ENCODE measurements at places on chromosomes 16 and 17.

DNA sequence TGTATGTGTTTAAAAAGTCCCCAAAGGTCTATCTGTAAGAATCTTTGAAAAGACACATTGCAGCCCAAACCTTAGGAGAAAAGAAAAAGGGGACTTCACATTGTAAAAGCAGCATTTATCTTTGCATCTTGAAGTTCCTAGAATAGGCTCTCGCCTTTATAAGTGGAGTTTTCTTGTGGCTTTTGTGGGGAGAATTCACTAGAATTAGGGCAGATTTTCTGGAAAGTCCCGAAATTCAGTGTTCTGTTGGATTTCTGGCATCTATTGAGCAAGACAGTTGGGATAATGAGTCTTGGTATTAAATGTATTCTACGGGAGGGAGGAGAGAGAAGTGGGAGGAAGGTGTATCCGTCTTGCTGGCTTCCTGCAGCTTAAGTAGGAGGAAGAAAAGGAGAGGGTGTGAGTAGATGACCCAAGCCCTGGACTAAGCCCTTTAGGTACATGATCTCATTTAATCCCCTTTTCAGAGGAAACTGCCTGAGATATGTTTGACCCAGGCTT is 62.6 kb downstream of the PRKCA start:
- DNase-seq = peak; percentile 59

- DNase-seq = no peak
Measured at GRCh38 chr17:76635039-76635438, 8.5 kb downstream of the ST6GALNAC1 start.

GRCh38 chr17:29039764-29040598 is 3.0 kb upstream of the PIPOX start:
- no peak for DNase-seq

DNA sequence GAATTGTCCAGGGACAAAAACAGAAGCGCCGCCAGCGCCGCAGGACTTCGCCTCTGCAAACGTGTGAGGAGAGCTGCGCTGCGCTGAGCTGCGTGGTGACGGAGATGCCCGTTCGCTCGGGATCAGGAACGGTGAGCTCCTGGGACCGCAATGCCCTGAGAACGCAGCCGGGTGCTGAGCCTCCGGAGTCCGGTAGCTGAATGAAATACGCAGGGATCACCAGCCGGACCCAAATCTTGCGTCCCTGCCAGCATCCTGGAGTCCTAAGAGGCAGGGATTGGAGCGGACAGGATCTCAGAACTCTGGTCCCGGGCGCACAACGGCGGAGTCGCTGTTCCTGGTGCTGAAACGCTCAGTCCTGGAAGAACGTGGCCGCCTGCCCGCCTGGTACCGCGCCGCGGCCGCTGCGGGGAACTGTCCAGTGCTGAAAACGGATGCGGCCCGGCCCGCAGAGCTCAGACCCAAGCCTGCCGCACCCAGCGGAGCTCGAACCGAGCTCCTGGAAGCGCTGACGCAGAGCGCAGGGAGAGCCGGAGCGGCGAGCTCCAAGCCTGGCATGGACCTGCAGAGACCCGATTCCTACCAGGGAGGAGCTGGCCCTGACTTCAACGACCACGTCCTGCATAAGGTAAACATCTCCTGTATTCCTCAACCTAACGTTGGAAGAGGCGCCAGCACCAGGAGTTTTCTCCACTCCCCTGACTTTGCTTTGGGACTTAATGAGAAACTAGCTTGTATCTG is 41.5 kb downstream of the CD300LF start:
- DNase-seq = peak; percentile 95

- no peak for DNase-seq
Measured at GRCh38 chr16:48536614-48537200, 73.3 kb downstream of the N4BP1 start.

- DNase-seq = no peak
Measured at GRCh38 chr16:83004868-83005652, 378.3 kb downstream of the CDH13 start.

DNA sequence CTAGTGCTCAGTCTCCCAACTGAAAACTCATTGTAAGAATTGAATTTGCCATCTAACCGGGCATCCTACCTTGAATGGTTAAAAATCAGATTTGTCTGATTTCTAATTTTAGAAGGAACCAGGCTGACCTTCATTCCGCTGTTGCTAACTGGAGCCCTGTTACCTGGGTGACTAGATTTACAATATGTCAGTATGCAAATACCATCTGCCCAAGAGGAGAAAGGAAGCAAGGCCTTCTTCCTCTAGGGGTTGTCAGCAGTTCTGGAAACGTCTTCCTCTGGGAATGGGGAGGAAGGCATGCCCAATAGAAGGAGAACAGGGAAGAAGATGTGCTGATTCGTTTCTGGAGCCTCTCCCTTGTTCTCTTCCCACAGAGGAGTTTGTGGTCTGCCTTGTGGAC is 137.9 kb downstream of the PITPNC1 start:
- DNase-seq = no peak

DNA sequence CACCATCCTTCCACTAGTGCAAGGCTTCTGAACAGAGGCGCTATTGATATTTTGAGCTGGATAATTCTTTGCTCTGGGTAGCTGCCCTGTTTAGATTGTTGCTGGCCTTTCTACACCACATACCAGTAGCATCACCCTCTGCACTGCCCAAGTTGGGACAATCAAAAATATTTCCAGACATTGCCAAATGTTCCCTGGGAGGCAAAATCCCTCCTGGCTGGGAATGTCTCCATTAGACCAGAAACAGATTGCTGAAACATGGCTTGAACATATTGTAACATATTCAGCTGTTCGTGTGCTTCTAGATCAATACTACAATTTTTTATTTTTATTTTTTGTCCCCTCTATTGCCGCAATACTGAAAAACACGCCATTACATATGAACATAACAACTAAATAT is 174.6 kb downstream of the ABCA8 start:
- DNase-seq = no peak

DNA sequence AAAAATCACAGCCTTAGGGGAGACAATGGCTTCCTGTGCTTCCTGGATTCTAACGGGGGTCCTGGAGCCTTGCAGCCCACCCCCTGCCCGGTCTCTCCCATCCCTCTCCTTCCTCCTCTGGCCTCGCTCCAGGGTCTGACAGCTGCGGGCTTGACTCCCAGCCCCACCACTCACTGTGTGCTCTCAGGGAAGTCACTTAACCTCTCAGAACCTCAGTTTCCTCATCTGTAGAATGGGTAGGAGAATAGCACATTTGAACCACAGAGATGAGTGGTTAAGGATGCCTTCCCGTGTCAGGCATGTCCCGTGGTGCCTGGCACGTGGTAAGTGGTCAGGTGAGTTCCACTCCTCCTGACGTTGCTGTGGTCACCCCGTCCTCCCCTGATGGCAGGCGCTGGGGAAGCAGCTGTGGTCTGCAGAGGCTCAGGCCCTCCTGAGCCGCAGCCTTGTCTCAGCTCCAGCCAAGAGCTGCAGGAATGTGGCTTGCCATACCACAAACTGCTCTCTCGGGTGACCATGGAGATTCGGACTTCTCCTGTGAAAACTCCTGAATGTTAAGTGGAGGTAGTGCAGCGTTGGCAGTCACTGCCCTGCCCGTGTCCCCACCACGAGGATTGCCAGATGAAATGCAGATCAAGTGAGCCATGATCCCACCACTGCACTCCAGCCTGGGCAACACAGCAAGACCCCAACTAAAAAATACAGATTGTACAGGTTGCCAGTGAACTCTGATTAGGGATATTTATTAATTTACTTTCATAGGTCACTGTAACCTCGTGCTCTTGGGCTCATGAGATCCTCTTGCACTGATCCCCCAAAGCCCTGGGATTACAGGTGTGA is 85.7 kb downstream of the NT5M start:
- DNase-seq = no peak

DNA sequence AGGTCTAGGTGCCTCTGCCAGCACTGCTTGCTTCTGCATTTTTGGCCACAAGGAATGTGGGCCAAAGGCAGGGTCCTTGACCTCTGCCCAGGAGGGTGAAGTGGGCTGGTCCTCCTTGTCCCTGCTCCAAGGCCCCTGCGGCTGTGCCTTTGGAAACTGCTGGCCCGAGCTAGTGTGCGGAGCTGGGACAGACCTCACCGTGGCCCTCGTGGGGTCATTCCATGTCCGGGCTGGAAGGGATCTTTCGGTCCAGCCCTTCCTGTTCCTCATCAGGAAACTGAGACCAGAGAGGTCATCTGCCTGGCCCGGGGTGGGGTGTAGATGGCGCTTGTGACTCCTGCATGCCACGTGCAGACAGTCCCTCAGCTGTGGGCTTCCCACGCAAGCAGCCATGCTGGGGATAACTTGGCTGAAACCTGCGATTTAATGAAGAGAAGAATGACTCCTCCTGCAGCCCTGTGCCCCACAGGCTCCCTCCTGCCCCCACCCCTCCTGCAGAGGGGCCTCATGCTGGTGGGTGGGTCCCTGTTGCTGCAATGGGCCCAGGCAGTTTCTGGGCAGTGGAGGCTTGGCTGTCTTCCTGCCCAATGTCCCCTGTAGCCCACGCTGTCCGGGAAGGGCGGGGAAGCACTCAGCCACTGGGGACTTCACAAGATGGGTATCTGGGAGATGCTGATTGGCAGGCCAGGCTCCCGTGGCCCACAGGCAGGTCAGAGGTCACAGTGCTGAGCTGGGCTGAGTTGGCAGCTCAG is 245.2 kb downstream of the SEC14L1 start:
- no peak for DNase-seq

- DNase-seq = no peak
Measured at GRCh38 chr17:76504117-76504516, 2.9 kb upstream of the RHBDF2 start.

- no peak for DNase-seq
Measured at GRCh38 chr16:69848637-69849545, 86.8 kb downstream of the WWP2 start.

DNA sequence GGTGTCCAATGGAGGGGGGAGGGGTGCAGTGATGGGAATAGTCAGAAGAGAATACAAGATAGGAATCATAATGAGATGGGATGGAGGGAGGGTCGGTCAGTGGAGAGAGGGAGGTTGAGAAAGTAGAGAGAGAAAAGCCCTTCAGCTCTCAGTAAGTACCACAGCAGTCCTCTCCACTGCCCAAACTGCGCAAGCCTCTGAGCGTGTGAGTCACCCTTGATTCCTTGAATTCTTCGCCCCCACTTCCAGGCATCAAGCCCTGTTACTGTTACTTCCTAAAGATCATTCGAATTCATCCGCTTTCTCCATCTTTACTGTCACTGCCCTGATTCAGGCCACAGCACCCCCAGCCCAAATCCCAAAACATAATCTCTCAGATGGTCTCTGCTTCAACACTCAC is 2.5 kb downstream of the GUCY2D start:
- DNase-seq = no peak

- no peak for DNase-seq
Measured at GRCh38 chr17:31697838-31698237, 161.2 kb downstream of the COPRS start.

DNA sequence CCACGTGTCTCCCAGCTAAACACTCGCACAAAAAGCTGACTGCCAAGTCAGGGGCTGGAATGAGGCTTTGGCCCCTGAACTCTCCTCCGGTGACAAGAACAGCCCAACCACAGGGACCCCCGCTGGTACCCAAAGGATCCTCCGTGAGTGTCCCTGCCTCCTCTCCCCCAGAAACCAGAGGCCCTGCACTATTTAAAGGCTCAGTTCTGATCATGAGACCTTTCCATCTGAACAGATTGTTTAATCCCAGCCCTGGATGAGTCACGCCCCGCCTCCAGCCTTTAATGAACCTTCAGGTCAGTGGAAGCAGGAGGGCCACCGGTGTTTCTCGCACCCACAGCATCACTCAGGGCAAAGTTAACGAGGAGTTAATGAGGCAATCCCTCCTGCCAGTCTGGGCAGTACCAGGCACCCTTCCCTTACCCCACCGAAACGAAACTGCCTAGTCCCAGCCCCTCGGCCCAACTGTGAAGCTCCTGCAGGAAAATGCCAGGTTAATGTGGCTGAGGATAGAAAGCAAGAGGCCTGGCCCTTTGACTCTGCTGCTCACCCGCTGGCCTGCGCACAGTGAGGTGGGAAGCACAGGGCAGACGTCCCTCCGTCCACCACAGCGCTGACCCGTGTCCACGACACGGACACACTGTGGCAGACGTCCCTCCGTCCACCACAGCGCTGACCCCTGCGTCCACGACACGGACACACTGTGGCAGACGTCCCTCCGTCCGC is 32.4 kb downstream of the TIMM22 start:
- DNase-seq = no peak

DNA sequence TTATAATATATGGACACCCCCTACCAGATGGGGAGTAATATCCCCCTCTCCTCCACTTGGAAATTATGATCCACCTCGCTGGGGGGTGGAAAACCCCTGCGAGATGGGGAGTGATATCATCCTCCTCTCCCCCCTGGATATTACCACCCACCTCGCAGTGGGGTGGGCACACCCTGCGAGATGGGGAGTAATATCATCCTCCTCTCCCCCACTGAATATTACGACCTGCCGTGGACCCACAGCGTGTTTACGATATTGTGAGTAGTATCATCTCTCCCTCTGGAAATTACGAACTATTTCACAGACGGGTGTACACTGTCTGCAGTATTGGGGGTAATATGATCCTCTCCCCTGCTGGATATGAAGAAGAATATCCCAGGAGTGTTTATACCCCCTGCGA is 228.3 kb upstream of the WSCD1 start:
- DNase-seq = no peak

DNA sequence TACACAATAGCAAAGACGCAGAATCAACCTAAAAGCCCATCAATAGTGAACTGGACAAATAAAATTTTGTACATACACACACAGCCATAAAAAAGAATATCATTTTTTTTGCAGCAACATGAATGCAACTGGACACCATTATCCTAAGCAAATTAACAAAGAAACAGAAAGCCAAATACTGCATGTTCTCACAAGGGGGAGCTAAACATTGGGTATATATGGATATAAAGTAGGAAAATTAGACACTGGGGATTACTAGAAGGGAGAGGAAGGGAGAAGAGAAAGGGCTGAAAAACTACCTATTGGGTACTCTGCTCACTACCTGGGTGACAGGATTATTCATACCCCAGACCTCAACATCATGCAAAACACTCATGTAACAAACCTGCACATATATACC is 28.2 kb downstream of the ADAMTS18 start:
- DNase-seq = no peak

DNA sequence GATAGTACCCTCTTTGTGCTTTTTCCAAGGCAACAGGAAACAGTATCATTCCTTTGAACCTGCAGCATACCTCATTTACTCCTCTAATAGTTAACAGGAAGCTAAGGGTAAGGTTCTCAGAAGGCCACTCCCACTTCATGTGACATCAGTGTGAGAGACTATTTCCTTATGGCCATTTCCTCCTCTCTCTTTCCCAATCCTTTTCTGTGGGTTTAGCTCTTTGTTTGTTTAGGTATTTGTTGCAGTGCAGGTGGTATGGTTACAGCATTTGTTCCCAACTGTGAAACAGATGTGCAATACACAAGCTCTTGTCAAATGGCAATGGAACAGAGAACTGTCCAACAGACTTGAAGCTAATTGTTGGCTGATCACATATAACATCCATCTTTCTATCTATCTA is 14.7 kb downstream of the TMC5 start:
- no peak for DNase-seq

GRCh38 chr17:38591759-38592241 is 14.0 kb downstream of the SRCIN1 start:
- DNase-seq = no peak

DNA sequence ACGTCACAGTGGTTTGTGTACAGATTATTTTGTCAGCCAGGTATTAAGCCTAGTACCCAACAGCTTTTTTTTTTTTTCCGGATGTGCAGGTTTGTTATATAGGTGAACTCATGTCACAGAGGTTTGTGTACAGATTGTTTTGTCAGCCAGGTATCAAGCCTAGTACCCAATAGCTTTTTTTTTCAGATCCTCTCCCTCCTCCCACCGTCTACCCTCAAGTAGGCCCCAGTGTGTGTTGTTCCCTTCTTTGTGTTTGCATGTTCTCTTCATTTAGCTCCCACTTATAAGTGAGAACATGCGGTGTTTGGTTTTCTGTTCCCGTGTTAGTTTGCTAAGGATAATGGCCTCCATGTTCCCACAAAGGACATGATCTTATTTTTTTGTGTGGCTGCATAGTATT is 19.9 kb downstream of the RPTOR start:
- no peak for DNase-seq

All from neuronal stem cell (in vitro differentiated cells).